Stimulated activated CD8-positive, alpha-beta memory T cell treated with anti-CD3 and anti-CD28 coated beads, Interleukin-7, amount 100 ng/mL, for 4 hours (primary cell): ENCODE measurements at places on chromosomes 1 and 21.

- DNase-seq, result no peak
Measured at GRCh38 chr1:107993920-107994319, 28.9 kb upstream of the VAV3 start.

- no peak for DNase-seq
Measured at GRCh38 chr1:58726581-58726980, 26.7 kb upstream of the MYSM1 start.

GRCh38 chr1:99673315-99673714, 27.4 kb downstream of the PALMD start:
- DNase-seq, result no peak

GRCh38 chr1:160904783-160905616, 20.0 kb upstream of the ITLN1 start:
- no peak for DNase-seq

DNA sequence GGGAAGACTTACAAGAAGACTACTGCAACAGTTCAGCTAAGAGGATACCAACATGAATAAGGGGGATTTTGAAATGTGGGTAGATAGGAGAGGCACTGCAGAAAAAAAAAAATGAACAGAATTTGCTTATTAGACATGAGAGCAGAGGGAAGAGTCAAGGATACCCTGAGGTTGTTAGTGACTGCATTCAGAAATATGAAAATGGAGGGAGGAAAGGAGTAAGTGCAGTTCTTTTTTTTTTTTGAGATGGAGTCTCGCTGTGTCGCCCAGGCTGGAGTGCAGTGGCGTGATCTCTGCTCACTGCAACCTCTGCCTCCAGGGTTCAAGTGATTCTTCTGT, 23.3 kb downstream of the INPP5B start:
- no peak for DNase-seq

- DNase-seq, result no peak
Measured at GRCh38 chr1:3625151-3625907, 514 bp downstream of the TPRG1L start.

- peak; percentile 58 for DNase-seq
Measured at GRCh38 chr21:33199516-33200217, 30.1 kb upstream of the IFNAR2 start.

DNA sequence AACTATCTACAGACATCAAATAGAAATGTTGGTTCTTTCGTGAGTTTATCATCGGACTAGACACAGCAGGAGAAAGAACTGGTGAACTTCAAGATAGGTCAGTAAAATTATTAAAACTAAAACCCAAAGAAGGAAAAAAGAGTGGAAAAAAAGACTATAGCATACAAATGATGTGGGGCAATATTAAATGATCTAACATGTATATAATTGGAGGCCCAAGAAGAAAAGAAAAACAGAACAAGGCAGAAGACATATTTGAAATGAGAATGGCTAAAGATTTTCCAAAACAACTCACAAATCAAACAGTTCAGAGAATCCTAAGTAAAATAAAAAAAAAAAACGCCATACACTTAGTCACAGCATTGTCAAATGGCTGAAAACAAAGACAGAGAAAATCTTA, 101.8 kb downstream of the PCNX2 start:
- DNase-seq, result no peak

DNA sequence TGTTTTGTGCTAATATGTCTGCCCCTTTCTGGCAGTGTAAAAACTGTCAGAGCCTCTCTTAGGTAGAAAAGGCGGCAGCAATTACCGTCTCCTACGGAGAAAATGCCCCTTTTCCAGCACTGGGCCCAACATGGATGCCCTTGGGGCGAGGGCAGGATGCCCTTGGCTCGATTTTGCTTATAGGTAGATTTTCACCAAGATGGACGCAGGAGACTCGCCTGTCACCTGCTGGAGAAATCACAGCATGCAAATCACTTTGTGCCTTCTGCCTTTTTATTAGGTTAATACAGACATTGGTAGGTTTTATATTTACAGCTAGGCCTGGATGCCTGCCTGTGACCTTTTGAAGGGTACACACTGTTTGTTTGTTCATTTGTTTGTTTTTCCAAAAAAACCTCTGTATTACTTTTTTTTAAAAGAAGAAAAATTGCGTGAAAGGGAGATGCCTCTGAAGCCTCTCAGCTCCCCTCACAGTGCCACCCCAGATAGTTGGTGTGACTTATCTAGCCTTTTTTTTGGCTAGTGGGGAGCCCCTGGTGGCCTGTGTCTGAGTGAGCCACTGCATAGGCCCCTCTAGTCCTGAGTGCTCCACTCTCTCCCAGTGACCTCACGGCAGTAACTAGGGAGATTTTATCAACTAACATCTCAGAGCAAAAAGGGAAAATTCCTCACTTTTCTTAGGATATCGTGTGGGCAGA, 2.5 kb downstream of the ATP1B1 start:
- no peak for DNase-seq

DNA sequence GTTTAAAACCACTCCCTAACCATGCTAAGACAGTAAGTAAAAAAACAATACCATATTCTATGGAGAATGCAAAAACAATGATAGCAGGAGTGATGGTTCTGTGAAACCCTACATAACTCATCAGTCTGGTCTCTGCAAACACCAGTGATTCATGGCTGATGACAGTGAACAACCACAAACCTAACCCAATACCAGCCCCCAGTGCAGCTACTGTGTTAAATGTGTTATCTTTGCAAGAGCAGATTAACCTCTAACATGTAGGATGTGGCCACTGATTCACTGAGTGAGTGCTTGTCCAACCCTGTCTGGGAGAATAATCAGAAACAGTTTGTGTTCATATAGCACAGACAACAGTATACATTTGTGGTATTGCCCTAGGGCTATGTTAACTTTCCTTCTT, 100.2 kb upstream of the COG2 start:
- no peak for DNase-seq

DNA sequence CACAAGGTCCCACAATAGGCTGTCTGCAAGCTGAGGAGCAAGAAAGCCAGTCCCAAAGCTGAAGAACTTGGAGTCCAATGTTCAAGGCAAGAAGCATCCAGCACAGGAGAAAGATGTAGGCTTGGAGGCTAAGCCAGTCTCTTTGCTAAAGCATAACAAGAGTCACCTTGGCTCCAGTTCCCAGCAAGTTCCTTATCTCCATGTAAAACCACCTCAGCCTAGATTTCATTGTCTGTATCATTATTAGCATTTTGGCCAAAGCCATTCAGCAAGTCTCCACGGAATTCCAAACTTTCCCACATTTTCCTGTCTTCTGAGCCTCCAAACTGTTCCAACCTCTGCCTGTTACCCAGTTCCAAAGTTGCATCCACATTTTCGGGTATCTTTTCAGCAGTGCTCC, 36.9 kb downstream of the PIGM start:
- DNase-seq, result no peak

- no peak for DNase-seq
Measured at GRCh38 chr1:186605762-186606350, 74.4 kb downstream of the PTGS2 start.

DNA sequence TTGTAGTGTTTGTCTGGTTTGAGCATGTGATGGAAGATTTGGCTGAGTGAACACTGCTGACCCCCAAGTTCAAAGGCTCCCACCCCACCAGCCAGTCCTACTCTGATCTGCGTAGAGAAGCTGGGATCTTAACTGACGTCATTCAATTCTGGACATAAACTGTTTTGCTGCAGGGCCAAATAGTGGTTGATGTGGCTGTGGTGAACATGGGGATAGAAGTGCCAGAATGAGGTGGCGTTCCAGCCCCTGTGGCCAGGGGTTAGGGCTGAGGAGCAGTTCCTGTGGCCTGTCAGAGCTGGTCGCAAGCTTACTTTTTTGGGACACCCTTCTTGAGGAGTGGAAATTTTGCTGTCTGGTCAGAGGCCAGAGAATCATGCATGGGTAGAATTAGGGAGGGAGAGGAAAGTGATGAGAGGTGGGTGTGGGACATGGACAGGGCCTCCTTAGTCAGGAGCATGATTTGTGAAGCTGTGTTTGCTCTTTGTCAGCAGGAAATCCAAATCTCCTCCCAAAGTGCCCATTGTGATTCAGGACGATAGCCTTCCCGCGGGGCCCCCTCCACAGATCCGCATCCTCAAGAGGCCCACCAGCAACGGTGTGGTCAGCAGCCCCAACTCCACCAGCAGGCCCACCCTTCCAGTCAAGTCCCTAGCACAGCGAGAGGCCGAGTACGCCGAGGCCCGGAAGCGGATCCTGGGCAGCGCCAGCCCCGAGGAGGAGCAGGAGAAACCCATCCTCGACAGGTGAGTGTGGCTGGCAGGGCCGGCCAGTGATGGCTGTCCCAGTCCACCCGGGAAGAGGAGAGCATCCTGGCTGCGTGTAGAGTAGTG, 25.9 kb downstream of the SZRD1 start:
- no peak for DNase-seq

DNA sequence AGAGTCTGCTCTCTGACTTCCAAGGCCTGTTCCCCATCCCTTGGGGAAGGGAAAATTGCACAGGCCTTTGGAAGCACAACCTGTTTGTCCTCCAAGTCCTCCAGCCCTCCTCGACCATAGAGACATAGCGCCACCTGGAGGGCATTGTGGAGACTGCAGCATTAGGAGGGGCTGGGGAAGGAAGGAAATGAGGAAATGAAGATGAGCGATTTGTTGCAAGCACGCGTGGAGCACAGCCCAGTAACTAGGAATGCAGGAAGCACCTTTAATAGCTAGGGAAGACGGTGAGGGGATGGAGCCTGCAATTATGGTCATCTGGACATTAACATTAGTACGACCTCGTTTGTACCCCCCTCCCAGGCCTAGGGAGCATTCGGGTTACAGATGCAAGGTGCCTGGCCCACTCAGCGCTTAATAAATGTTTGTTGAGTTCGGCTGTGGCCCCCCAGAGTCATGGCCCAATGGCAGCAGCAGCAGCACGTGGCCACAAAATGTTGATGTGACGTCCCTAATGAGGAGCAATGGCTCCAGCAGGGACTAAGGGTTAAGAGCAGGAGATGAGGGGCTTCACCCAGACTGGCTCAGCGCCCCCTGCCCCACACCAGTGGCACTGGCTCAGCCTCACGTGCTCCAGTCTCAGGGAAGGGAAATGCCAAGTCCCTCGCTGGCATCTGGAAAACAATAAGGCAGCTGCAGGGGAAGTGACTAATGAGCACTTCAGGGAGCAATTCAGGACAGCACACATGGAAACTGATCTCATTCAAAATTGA, 8.0 kb upstream of the CAMK2N1 start:
- peak; percentile 49 for DNase-seq

DNA sequence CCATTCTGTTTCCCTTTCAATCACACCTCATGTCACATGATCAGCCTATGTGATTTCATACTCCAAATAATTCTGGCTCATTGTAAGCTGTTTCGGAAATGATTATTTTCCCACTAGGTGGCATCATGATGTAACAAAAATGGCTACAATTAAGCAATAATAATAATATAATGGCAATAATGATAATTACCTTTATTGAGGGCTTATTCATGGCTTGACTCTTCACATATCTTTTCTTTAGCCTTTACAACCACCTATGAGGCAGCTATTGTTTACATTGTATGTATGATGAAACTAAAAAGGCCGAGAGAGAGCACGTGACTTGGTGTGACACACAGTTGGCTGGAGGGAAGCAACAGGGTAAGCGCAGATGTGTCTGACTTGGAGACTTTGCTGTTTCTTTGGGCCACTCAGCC, 12.5 kb upstream of the KPRP start:
- DNase-seq, result no peak

- no peak for DNase-seq
Measured at GRCh38 chr1:42961312-42962091, 2.8 kb upstream of the SLC2A1 start.

GRCh38 chr21:45258466-45258865, 29.2 kb downstream of the POFUT2 start:
- no peak for DNase-seq

DNA sequence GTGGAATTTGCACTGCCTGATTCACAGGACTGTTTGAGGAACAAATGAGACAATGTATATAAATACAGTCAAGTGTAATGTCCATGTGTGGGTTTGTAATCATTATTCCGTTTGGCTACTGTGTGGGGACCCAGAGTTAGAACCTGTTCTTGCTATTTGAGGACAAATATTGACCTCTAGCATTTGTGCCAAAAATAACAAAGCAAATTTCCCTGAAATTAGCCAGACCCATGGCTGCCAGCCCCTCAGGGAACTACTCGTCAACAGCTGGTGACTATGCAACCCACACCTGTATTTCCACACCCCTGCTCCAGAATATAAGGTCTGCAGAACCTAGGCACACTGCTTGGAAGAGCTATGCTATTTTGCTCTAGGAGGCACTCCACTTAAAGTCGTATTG, 70.7 kb downstream of the KCNJ6 start:
- DNase-seq, result no peak

DNA sequence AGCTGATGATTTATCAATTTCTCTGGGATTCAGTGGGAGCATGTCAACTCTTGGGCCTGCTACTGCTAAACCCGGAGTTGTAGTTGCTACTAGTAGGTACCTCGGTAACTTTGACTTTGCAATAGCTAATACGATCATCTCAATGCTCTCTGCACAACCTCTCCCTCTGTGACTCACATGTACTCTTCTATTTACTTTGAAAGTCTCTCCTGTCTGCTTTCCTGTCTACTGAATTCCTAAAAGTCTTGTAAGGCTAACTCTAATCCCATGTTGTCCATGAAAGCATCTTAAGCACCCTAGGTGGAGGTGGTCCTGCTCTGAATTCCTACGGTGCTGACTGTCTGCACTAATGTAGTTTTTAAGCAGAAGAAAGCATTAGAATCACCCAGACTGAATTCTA, 29.3 kb downstream of the SLC9C2 start:
- no peak for DNase-seq

DNA sequence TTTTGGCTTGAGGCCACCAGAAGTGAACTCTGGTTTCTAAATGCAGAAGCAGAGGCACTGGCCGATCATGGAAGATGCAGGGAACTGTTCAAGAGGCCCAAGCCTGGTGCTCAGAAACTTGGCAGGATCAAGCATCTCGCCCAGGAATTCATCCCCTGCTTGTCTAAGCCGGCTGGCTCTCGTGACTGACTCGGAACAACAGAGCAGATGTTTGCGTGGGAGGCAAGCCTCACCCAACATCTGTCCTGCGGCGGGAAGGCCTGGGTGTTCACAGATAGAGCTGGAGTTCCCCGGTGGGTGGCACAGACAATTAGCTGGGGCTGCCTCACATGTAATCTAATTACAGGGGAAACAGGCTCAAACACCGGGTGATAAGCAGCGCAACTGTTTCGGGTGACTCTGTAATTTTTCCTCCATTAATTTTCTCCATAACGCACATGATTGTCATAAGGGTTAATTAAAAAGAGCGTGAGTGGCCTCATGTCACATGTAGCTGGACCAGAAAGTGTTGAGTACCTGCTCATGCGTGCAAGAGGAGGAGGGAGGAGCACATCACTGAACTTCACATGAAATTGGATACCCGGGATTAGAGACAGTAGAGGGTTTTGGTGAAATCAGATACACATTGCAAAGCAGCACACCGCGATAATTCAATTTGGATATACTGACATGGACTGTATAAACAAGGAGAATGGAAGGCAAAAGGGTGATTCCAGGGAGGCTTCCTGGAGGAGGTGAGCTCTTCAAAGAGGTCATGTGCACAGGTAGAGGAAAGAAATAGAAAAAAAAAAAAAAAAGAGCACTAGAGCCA, 180.0 kb downstream of the ETS2 start:
- DNase-seq, result peak; percentile 21

DNA sequence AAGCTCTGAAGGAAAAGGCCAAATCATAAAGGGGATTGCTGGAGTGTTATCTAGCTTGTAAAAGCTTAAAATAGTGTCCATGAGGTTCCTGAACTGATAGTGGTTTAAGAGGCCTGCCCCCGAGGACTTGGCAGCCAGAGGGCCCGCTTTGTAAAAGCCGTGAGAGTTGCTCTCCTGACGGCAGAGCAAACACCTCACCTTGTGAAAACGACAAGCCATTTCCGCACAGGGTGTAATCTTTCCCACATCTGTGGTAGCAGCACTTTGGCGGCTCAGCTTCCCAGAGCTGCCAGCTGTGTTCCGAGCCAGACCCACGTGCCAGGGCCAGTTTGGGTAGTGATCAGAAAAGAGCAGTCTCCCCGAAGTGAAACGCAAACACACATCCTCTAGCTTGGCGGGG, 37.0 kb downstream of the SERBP1 start:
- no peak for DNase-seq
